ENCODE measurements at places on chromosomes 1 and 21.

GRCh38 chr1:145975216-145975615 is 10.7 kb downstream of the POLR3GL start:
- no peak for DNase-seq

GRCh38 chr1:8016210-8016894 is 9.8 kb downstream of the ERRFI1 start:
- no peak for DNase-seq

GRCh38 chr21:29938776-29939103 is 1.1 kb downstream of the GRIK1 start:
- DNase-seq = no peak

DNA sequence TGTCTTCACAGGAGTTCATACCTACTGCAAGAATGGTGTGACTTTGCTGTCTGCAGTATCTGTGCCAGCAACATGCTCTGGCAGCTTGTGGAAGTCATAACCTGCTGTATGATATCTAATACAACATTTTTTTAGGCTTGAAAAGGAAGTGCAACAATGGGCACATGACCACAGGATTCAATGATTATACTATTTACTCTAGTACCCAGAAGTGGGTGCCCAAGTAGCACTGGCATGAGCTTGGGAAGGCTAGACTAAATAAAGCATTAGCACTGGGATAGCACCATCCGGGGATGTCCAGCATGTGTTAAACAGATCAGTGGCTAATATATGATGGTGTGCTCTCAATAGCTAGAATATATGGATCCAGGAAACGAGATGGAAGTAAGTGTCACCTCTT is 98.6 kb upstream of the PDE4B start:
- DNase-seq = no peak

- no peak for DNase-seq
These were observed 26.2 kb downstream of the MAGI3 start for GRCh38 chr1:113416496-113416895.

GRCh38 chr1:206909161-206909882 is 12.1 kb downstream of the IL24 start:
- DNase-seq = no peak

DNA sequence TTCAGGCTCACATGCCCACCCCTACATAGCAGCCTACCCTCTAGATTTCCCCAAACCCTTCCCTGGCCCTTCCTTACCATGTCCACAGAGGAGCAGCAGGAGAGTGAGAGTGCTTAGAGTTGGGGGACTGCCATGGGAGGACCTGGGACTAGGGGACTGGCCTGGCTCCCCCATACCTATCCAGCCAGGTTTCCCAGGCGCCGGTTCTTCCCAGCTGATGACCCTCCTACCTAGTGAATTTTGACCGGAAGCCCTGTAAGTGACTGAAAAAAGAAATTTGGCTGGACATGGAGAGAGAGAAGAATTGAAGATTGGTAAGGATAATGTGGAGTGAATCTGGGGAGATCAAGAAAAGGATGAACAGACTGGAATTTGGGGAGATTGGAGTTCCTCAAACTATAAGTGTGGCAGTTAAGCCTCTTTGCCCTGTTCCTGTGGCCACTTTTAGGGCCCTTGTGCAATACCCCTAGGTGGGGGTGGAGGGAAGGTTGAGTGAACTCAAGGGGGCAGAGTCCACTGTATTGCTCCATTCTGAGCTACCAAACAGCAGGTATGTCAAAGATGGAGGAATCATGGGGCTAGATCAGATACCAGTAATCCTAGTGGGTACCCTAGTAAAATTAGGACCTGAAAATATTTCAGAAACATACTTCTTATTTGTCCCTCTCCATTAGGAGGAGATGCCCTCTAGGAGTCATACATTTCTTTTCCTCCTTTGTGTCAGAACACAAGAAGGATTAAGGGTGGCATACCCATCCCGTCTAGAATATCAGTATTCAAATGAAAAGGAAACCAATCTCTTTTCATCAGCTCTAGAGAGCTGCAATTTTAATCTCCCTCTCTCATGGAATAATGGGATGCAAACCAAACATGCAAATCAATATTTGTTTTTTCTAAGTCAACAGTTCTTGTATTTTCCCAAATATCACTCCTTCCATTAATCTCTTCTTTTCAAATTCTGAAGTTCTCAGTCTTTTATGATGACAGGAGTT is 1.2 kb downstream of the HJV start:
- no peak for DNase-seq

DNA sequence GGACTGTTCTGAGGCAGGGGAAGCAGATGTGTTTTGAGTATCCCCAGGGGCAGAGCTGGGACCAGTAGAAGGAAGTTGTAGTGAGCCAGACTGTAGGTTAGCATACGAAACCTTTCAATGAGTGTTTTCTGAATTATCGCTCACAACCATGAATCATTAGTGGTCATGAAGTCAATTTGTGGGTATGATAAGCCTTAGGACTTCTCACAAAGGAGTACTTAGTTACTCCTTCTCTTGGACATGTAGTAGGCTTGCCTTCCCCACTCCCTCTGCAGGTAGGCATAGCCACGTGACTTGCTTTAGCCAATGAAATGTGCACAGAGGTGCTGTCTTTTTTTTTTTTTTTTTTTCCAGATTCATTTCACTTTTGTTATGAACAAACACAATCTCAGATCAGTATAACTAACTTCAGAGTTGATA is 23.9 kb upstream of the FAAH start:
- DNase-seq = no peak

DNA sequence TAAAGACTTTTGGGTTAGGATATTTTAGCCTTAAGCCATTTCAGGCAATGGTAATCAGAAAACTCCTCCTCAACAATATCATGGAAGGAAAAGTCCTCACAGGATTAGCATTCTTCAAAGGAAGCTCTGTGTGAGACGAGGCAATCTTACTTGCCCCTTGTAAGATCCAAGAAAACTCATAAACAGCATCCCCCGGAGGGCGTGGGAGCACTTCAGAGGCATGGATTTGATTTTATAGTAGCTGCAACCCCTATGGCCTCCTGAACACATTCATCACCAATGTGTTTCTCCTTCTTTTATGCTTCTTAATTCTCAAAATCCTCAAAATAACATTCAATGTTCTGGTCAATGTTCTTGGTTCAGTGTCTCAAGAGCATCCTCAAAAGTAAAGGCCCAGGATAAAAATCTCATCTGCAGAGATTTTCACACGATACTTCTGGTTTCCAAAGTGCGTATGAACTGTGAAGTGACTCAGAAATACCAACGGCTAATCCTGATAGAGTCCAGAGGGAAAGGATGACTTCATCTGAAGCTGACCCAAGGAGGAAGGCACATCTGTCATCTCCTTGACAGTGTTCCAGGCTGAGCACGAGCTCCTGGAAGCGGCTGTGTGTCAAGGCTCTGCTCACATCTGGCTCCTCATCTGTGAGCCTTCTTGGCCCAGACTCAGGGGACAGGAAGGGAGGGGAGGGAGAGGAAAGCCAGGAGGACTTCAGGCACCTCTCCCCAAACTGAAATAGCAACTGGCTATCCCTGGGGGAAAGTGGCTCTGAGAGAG is 49.3 kb upstream of the PSEN2 start:
- DNase-seq = peak; percentile 98

- no peak for DNase-seq
These were observed 13.0 kb upstream of the PEAR1 start for GRCh38 chr1:156880473-156880872.

GRCh38 chr1:149848340-149849110 is 50.8 kb upstream of the BOLA1 start:
- DNase-seq = no peak

DNA sequence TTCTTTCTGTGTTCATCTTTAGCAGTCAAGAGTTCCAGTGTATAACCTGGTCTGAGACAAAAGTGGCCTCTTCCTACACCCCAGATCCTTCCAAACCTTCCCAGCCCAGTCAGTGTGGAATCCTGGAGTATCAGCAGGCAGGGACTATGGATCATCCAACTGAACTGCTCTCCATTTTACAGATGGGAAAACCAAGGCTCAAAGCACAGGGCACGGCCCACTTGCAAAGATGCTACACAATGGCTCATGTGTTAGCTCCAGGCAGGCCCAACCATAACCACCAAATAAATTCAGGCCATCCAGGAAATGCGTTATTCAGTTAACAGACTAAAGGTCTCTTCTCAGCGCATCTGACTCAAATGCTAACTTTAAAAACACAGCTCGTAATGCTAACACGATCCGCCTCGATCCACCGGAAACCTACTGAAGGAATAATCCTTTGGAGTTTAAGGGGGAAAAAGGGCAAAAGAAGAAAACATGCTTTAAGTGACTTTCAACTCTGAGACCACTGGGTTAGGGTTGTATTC is 7.1 kb downstream of the GLIS1 start:
- DNase-seq = peak; percentile 31

GRCh38 chr1:213136190-213136917 is 85.3 kb downstream of the RPS6KC1 start:
- no peak for DNase-seq

DNA sequence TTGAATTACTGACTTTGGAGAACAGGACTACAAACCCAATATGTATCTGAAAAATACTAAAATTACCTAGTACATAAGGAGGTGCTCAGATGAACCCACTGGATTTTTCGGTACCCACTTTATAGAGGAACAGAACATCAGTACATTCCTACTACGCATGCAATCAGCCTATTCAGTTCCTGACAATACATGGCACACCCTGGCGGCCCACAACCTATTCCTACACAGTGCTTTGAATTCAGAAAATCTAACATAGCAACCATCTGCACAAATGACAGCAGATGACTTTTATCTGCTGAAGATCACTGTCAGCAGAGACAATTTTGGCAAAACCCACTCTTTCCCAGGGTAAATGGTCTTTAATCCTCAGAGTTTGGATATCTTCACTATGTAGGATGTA is 257.1 kb upstream of the GREM2 start:
- DNase-seq = no peak

DNA sequence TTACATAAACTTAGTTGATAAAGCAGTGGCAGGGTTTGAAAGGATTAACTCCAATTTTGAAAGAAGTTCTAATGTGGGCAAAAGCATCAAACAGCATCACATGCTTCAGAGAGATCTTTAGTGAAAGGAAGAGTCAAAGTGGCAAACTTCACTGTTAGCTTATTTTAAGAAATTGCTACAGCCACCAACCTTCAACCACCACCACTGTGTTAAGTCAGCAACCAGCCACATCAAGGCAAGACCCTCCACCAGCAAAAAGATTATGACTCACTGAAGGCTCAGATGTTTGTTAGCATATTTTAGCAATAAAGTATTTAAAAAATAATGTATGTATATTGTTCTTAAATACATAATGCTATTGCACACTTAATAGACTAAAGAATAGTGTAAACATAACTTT is 21.3 kb upstream of the MAGI3 start:
- no peak for DNase-seq

DNA sequence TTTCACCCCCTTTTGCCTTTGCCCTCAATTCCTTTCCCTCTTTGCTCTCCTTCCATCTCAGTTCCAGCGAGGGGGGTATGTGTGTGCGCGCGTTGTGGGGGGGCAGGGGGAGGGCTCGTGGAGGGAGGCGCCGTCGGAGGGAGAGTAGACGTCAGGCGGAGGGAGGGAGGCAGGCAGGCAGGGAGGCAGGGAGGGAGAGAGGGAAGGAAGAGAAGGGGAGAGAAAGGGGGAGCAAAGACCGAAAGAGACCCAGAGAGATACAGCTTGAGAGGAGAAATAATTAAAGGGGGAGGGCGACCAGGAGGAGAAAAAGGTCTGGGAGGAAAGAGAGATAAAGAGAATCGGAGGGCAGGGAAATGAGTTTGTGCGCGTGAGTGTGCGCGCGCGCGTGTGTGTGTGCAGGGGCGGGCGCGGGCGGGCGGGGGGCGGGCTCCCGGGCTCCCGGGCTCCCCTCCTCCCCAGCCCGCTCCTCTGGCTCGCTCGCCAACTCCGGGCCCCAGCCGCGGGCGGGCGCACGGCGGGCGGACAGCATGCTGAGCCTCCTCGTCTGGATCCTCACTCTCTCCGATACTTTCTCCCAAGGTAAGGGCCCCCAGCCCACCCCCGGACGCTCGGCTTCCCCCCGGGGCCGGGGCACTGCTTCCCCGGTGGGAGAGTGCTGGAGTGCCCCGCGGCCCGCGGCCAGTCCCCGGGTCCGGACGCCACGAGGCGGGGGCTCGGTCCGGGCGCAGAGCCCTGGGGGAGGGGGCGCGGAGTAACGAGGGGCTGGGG is at the start of gene KIRREL1:
Gene KIRREL1 (plus strand): TSS at position 499 of the 771 bp plus-strand sequence. CDS start 32 bp downstream, at position 531.
- DNase-seq = peak; percentile 72

- no peak for DNase-seq
These were observed 53.0 kb downstream of the HLCS start for GRCh38 chr21:36913247-36914169.

- no peak for DNase-seq
These were observed 10.3 kb upstream of the LUZP1 start for GRCh38 chr1:23178950-23179349.

DNA sequence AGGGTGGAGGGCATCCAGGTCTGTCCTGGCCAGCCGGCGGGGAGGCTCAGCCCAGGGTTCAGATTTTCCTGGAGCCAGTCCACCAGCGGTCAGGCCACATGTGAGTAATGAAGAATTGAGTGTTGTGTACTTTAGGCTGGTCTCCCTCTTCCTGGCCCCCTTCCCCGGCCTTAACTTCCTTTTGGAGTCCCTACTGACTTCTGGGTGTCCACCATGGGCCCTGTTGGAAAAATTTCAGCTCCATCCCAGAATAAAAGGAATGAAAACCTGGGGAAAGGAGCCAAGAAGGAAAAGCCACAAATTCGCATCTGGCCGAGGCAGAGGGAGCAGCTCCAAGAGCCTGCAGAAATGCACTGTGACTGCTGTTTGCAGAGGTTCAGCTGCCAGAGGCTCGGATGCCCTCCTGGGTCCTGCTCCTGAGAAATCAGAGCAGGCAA is 35.5 kb upstream of the HHAT start:
- peak; percentile 97 for DNase-seq

GRCh38 chr1:63615768-63616420 is 22.7 kb downstream of the PGM1 start:
- DNase-seq = peak; percentile 71

DNA sequence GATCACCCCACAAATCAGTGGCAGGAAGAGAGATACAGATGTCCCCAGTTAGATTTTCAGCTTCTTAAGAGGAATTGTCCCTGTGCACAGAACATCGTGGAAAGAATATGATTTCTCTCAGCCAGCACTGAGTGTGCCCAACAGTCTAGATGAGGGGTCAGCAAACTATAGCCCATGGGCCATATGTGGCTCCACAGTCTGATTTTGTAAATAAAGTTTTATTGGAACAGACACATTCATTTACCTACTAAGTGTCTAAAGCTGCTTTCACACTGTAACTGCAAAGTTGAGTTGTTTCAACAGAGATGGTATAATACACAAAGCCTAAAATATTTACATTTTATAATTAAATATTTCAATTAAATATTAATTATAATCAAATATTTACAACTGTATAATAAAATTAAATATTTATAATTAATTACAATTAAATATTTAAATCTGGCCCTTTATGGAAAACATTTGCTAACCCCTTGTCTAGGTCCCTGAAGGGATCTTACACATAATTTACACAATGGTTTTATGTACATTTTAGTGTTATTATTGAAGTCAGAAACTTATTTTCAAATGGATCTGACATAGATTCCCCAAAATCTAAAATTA is 407.6 kb downstream of the PTPRU start:
- DNase-seq = no peak

Measured in AG10803 (cell line).